ENCODE measurements at places on chromosomes 4 and X.
A peak's percentile ranks its signal among the peaks of the same experiment; 100 is the strongest.

- DNase-seq, result no peak
Measured at GRCh38 chr4:176549161-176549865, 229.5 kb downstream of the SPCS3 start.

GRCh38 chrX:123962006-123962467 lies 531 bp downstream of the STAG2 start:
- peak; percentile 33 for DNase-seq

DNA sequence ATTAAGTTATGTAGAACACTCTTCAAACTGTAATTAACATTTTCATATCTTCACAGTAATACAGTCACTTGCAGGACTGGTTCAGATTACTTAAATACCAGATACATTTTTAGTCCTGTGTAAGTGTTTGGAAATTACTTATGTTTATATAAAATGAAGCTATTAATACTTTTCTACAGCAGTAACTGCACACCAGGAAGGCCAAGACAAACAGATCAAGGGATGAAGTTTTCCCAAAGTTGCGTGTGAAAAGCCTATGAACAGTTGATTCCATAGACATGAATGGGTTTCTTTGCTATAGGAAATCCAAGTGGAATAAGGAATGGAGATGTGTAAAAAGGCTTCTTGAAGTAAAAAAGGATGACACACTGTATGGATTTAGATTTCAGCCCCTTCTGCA lies 28.9 kb upstream of the DRP2 start:
- DNase-seq, result no peak

GRCh38 chr4:138494931-138495330 lies 252.8 kb upstream of the SLC7A11 start:
- DNase-seq, result no peak

DNA sequence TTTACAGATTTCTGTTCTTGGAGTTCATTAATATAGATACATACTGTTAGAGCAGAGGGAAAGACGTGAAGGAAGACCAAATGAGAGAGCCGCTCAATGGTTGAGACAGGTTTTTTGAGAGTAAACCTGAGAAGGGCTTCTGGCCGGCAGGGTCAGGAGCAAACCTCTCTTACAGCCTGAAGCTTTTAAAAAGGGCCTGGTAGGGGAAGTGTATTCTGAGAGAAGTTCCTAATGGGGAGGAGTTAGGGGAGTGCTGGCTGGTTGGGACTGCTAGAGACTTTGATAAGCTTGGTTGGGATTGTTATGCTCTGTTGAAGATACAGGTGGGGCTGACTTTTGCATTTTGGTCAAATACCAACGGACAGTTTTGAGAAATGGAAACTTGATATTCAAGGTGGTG lies 186.8 kb upstream of the PABPC4L start:
- DNase-seq, result no peak

DNA sequence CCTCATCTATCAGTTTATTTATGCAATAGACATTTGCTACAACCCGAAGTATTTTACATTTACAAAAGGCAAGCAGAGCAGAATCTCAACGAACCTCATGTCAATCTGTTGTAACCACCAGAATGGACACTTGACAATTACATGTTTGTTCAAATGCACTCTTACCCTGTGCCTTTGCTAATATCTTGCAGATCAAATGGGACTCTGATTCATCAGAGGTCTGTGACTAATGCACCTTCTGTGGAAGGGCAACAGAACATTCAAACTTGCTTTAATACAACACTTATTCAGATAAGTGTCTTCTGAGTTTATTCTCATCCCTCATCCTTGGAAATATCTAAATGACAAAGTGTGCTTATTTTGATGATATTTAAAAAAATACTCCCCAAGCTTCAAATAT lies 644.7 kb upstream of the PCDH10 start:
- DNase-seq, result no peak
